Spinal cord (tissue), 10 donors: ENCODE measurements at places on chromosomes 12 and 14.

DNA sequence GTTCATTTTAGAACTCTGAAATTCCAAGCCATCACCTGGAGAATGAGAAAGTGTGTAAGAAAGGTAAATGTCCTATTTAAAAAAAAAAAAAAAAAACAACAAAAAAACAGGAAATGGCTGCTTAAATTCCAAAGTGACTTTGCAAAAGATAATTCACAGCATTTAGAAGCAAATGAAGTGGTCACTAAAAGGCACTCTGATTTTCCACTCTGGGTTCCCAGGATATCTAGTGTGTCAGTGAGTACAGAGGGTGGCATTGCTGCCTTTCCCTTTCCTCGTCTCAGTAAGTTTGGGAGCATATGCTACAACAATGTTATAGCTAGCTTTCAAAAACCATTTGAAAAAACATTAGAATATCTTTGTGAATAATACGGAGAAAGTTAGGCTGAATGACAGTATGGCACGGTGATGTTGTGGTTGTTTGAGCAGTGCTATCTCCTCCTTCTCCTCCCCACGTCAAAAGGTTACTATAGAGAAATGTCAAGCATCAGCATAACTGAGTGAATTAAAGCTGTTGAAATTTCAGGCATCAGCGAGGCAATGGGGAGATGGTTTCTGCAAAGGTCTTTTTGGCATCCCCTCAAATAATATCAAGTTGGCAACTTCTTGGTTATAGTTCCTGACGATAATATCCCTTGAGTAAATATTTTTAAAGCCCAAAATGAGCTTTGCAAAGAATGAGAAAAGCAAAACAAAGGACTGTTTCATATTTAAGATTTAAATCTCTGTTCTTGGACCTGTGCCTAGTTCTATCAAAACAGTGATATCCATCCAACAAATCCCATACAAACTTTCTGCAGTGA is 164.5 kb upstream of the E2F7 start:
- DNase-seq = peak; percentile 60

DNA sequence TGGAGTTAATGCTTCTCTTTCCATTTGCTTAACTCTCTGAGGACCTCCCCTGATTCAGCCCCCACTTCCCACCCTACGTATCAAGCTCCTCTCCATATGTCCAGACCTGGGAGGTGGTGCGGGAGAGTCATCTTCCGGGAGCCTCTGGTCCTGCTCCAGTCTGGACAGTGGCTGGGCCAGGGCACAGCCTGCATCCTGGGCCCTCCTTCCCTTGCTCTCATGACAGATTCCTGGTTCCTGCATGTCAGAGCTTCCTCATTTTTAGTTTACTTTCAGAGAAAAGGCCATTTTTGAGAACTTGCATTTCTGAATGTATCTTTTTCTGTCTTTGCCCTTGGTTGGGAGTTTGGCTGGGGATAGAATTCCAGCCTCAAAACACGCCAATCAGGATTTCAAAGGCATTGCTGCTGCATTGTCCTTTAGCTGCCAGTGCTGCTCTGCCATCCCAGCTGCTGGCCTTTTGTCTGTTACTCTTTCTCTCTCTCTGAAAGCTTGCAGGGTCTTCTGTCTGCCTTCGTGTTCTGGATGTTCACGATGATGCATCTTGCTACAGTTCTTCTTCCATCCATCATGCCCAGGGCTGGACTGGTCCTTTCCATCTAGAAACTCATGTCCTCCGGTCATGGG is 54.7 kb downstream of the SLC6A12 start:
- DNase-seq = no peak

- DNase-seq = no peak
Observed at GRCh38 chr12:101732318-101732717, 6.9 kb downstream of the SYCP3 start.

DNA sequence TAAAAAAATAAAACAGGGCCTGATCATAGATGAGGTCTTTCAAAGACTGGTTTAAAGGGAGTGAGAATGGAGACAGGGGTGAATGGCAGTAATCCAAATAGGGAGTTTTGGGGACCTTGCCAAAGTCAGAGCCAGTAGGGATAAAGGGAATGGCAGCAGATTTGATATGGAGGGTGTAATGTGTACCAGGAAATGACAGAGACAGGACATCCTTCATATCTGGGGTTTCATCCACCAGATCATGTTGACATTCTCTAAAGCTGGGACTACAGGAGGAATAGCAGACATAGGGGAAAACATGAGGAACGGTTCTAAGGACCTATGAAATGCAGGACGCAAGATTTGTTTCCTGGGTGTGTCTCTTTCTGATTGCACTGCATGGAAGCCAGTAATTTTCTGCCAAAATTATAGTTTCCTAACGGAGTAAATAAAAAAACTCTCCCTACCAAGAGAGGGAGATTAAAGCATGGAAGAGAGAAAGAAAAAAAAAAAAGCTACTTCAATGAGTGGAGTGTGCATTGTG is 169.9 kb downstream of the PRKD1 start:
- DNase-seq = no peak

GRCh38 chr14:55430024-55430690 is 10.3 kb downstream of the TBPL2 start:
- peak; percentile 38 for DNase-seq

- no peak for DNase-seq
Observed at GRCh38 chr14:91383439-91383838, 34.2 kb downstream of the CCDC88C start.

GRCh38 chr14:24182110-24182882 is 6.3 kb downstream of the IPO4 start:
- DNase-seq = no peak

GRCh38 chr12:79885911-79886490 is 48.9 kb downstream of the PPP1R12A start:
- DNase-seq = no peak

DNA sequence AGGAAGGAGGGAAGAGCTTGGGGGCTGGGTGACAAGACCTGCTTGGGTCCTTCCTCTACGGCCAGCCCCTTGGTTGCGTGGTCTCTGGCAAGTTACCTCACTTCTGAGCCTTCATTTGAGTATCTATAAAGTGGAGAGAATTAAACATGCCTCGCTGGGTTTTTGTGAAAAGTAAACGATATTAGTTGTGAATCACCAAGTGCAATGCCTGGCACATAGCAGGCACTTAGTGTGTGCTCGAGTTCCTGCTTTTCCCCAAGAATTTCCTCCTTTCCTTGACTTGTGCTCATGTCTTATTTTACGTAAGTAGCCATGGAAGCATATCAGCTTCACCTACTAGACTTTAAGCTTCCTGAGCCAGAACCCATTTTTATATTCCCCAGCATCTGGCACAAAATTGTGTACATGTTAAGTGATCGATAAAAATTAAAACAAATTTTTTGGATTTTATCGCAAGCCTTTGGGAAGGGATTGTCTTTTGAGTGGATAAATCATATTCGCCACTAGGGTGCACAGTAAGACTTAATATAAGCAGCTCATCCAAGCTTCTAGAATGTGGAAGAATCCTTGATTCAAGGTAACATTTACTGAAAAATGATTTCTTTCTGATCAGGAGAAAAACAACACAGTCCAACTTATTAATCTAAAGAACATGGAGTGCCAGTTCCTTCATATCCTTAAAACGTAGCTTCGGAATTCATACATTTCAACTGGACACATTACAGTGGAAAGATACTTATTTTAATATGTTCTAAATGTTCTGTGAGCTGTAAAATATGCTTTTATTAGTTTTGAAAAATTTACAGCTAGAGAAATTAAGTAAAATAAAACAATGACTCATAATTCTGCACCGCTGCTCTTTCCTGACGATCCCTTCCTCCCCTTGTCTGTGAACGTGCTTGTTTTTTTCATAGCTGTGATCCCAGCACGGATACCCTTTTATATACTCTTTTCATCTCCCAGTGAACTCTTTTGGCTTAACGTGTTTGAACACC is 62.0 kb downstream of the SLC25A47 start:
- DNase-seq = peak; percentile 92

- DNase-seq = no peak
Observed at GRCh38 chr12:3480764-3481163, 10.2 kb upstream of the PRMT8 start.
